ENCODE measurements at places on chromosomes 6 and 20.

GRCh38 chr6:699319-699718 lies 6.4 kb upstream of the EXOC2 start:
- no peak for DNase-seq

GRCh38 chr6:148791372-148791771 lies 44.5 kb downstream of the UST start:
- no peak for DNase-seq

- DNase-seq = no peak
Measured at GRCh38 chr6:157514659-157515496, 133.9 kb downstream of the ZDHHC14 start.

- no peak for DNase-seq
Measured at GRCh38 chr6:43105538-43106222, 29.6 kb downstream of the PTK7 start.

GRCh38 chr20:43160941-43161340 lies 28.8 kb downstream of the PTPRT start:
- DNase-seq = no peak

DNA sequence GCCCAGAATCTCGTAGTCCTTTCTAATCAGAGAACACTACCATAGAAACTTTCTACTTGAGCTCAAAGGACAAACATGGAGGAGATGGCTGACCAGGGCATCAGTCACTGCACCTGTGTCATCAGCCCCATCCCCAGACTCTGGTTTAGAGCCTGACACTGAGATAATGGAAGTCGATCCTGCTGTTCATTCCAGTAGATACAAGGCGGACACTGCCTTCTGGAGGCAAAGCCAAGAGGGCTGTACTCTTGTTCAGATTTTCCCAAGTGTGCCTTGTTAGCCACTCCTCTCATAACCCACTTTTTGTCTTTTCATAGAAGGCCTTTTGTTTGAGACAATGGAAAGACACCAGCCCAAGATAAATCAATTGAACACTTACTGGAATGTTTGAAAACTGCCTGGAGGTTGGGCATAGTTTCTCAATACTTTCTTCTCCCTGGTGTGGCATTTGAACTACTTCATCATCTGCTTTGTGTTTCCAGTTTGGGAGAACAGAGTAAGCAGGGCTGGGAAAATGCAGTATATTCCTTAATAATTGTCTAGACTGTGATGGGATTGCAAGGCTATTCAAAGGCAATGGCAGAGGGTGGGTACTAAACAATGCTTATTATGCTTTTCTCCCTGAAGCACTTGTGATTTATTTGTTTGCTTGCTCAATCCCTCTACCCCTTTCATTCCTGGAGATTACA lies 99.7 kb downstream of the CLIC5 start:
- no peak for DNase-seq

GRCh38 chr6:33609019-33609418 lies 12.1 kb upstream of the ITPR3 start:
- DNase-seq = no peak

- DNase-seq = no peak
Measured at GRCh38 chr6:18400831-18401446, 13.8 kb downstream of the RNF144B start.

- DNase-seq = no peak
Measured at GRCh38 chr6:34583861-34584604, 27.9 kb upstream of the SPDEF start.

DNA sequence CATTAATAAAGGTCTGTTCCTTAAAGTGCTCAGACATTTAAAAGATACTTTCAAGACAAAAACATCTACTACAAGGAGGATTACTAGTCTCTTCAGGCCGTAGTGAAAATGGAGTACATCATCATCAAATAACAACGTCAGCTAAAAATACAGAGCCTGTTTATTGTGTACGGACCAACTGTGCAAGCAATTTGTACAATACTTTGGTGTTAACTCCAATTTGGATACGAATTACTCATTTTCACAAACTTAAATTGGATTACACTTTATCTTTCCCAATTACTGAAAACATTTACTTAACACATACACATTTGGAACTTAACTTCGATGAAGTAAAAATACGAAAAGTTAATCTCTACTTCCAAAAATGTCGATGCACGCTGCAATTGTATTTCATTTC lies 802 bp downstream of the CYP39A1 start:
- DNase-seq = no peak

DNA sequence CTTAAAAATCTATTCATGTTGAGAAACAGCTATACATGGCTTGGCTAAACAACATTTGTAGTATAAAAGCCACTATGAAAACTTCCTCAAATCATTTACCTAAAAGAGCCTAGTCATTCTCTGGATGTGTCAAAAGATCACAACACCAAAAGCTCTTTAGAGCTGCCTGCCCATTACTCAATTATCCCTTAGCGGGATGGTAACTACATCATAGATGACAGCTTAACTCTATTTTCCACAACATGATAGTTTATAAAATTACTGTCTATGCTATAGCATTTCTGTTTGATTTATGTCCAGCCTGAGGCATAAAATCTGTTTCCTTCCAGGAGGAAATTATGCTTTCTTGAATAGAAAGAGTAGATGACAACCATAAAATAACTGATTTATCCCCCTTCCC lies 777.6 kb upstream of the HS3ST5 start:
- no peak for DNase-seq

DNA sequence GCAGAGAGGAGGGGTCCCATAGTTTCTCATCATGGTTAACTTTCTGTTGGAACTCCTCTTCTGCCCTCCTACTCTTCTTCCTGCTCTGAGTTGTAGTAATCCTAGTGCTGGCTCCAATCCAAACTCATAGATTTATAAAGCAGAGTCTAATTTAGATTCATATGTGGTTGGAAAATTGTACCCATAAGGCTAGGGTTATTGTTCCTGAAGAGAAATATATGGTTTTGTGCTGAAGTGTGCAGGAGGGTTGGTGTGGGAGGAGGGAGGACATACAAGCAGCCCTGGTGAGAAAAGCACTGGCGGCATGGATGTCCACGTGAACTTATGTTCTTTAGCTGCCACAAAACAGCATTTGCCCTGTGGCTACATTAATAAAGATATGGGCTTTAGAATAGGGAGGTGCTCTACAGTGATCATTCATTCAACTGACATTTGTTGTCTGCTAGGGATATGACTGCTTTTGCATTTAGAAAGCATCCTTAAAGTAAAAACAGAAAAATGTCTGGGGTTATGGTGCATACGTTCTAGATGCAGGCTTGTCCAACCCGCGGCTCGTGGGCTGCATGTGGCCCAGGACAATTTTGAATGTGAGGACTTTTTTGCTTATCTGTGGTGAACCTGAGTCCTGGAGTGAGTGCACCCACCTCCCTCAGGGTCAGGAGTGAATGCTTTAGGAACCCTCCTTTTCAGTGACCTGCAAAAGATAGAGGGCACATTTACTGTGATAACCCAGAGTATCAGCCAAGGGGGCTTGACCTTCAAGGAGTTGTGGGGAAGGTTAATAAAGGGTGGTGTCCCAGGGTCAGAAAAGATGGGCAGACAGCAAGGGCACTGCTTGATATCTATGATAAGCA lies 4.1 kb downstream of the HLA-A start:
- DNase-seq = no peak

- no peak for DNase-seq
Measured at GRCh38 chr6:99711925-99712324, 105.3 kb downstream of the PRDM13 start.

- DNase-seq = no peak
Measured at GRCh38 chr6:104182811-104183210, 676.9 kb downstream of the HACE1 start.

GRCh38 chr6:11213422-11214021 lies 18.9 kb downstream of the NEDD9 start:
- no peak for DNase-seq

DNA sequence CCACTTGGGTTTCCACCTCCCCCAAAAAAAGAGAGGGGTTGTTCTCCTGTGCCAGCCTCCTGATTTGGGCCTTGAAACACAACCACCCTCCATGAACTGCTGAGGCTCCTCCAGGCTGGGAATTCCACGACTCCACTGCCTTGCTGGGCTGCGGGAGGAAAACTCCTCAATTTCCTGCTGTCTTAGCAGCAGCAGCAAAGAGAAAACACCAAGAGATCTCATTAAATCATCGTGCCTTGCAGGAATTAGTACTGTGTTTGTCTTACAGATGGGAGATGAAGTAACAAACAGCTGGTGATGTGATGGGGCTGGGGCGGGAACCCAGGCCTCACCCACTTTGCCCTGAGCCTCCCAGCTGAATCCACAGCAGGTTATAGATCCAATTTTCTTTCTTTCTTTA lies 29.0 kb downstream of the BPIFB1 start:
- no peak for DNase-seq

DNA sequence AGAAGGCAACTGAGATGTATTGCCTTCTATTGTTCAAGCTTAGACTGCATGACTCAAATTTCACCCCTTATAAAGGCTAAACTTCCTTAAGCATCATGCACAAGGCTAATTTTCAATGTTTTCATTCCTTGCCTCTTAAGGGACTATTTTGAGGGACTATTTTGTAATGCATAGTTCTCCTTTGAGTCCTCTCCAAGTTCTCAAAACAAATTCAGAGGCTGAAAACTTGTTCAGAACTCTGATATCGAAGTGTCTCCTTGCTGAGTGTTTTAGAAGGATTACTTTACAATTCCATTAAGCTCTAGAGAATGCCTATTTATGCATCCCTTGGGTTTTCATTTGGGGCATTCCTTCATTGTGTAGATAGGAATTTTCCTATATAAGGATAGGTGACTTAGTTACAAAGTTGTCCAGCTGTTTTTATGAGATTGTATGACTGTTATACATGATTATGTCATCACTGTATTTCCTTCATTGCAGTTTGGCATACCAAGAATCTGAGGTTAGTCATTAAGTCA lies 41.7 kb downstream of the COL19A1 start:
- DNase-seq = no peak

Data from activated CD4-positive, alpha-beta T cell treated with anti-CD3 and anti-CD28 coated beads, Interleukin-2, amount 50 U/mL, for 24 hours (primary cell).